NCI-H526 treated with DMSO at 0.1 percent for 48 hours (cell line): ENCODE measurements at places on chromosomes 1 and 21.

DNA sequence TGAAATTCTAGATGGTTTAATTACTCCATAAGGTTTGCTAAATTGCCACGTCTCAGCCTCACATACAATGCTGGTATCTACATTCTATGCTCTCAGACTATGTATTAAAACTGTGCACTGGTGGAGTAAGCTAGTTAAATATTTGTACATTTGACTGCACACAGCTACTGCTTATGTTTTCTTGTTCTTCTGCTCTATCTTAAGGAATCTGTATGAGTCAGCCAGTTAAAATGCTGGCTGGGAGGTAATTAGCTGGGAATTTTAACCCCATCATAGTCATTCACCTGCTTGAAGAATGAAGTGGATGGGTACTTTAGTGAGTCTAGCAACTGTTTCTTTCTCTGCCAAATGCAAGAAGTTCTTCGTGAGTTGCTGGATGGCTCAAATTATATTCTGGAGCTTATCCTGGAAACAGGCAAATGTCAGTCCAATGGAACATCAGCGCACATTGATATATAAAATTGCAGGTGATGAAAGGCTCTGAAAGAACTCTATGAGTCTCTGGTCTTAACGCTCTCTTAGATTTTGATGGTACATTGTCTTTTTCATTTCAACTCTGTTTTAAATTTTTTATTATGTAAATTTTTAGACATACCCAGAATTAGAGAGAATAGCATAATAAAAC, 83.4 kb downstream of the BACH1 start:
- DNase-seq = no peak

- no peak for DNase-seq
Measured at GRCh38 chr1:158098256-158098655, 82.4 kb upstream of the CD1D start.

GRCh38 chr1:147243841-147244240, 1.4 kb downstream of the CHD1L start:
- DNase-seq = peak; percentile 70

- no peak for DNase-seq
Measured at GRCh38 chr21:25370311-25370744, 237.0 kb downstream of the MRPL39 start.

DNA sequence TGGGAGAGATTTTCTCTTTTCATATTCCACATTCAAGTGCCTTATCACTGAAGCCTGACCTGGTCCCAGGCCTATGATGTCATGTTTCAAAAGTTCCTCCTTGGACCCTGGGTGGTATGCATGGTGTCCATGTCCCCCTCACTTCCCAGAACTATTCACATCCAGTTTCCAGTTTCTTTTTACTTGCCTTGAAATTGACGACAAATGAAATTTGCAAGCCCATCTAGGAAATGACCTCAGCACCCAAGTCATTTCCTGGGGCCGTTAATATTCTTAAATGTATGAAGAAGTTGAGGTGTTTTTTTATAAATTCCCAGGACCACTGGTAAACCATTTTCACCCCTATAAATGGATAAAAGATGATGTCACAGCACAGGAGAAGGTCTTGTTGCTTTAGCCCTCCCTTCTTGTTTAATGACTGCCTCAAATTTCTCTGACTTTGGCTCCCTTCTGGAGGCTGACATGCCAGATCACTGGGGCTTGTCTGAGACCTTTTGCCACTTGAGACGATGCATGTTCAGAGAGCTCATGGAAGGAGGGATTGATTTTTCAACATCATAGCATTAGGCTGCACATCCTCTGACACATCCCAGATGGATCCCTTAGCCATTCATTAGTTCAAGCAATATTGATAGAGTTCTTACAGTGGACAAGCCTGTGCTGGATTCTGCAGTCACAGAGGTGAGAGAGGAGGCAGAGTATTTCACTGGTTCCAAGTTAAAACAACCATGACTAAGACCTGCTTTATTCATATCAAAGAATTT, 221.3 kb downstream of the PLPP3 start:
- no peak for DNase-seq

DNA sequence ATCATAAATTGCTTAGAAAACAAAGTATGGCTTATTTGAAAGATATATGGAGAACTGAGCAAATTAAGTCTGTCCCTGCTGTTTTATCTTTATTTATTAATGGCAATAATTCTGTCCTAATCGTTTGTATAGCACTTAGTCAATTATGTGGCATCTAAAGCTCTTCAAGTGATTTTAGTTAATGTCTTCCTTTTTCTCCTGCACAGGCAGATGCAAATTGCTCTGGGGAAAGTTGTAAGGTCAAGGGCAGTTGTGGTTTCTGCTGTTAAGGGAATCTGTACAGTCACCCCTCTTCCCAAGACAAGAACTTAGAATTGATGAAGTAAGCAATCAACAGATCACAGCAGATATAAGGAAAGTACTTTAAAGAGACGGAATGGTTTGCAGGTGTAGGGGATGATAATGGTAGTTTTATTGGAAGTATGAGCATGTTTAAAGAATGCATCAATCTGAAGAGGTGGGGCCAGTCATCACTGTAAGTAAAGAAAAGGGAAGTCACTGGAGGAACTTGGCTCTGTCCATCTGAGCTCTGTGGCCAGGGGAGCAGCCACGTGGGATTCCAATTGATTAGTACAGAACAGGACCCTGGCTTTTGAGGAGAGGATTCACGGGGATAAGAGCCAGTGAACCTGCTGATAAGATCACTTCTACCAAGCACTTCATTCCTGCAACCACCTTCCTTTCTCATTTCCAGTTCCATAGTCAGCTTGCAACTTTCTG, 116.0 kb upstream of the KCNJ6 start:
- no peak for DNase-seq

- DNase-seq = no peak
Measured at GRCh38 chr1:116958110-116958509, 43.5 kb upstream of the CD101 start.

- DNase-seq = no peak
Measured at GRCh38 chr1:2646837-2647236, 14.0 kb upstream of the MMEL1 start.

GRCh38 chr21:25314247-25314646, 293.0 kb downstream of the MRPL39 start:
- DNase-seq = no peak
